ENCODE measurements at places on chromosomes 2 and 18.
A peak's percentile ranks its signal among the peaks of the same experiment; 100 is the strongest.

GRCh38 chr2:31467426-31467825 lies 52.9 kb upstream of the XDH start:
- DNase-seq, result no peak

DNA sequence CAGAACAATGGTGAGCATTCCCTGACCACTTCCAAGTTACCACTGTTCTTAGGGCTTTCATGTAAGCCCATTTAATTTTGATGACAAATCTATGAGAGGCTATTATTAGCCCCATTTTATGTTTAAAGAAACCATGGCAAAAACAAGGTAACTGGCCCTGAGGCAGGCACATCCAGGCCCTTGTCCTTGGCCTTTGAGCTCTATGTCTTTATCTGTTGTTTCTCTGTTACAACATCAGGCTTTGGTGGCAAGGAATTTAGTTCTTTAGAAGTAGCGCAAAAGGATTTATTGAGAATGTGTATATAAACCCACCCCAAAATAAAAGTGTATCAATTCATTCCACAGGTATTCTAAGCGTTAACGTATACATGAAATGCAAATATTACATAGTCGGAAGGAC lies 257.1 kb downstream of the HNMT start:
- no peak for DNase-seq

- DNase-seq, result no peak
These were observed 600.5 kb downstream of the CNTNAP5 start for GRCh38 chr2:124625561-124625960.

DNA sequence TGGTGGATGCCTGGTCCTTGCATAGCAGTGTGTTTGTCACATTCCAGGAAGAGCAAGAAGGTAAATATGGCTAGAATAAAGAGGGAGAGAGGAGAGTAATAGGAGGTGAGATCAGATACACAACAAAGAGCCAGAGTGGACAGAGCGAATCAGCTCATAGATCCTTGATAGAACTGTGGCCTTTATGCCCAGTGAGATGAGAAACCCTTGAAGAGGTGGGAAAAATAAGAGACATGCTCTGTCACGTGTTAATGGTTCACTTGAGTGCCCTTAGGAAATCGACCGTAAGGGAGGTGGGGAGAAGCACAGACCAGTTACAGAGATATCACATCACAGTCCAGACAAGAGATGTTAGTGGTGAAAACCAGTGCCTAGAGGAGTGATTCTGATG lies 84.7 kb upstream of the RAB27B start:
- no peak for DNase-seq

DNA sequence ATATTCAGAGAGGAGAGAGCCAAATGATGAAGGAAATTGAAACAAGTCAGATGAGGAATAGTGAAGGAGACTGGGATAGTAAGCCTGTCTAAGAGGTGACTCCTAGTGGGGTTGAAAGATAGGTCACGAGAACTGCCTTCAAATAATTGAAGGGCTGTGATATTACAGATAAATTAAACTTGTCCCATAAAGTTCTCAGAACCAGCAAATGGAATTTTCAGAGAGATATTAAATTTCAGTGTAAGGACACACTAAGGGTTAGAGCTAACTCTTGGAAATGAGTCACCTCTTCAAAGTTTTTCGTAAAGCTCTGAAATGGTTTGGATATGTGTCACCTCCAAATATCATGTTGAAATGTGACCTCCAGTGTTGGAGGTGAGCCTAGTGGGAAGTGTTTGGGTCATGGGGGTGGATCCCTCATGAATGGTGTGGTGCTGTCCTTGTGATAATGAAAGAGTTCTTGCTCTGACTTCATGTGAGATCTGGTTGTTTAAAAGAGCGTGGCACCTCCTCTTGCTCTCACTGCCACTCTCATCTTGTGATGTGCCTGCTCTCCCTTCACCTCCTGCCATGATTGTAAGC lies 87.3 kb downstream of the BABAM2 start:
- DNase-seq, result no peak

GRCh38 chr2:206521115-206521514 lies 77.8 kb downstream of the ADAM23 start:
- DNase-seq, result no peak

DNA sequence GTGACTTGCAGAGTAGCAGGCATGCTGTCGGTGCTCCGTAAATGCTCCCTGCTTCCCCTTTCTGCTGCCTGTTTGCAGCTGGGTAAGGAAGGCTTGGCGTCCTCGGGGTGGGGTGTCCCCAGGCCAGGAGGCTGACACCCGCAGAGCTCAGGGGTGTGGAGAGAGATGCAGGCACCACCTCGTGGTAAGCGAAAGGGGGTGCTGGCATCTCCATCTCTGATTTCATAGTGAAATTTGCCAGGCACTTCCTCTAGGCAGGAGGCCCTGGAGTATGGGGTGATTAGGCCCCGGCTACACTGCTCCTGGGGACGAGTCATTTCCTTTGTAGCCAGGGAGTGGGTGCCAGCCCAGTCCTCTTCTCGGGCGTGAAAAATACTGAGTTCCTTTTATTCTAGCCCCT lies 160.4 kb downstream of the KLHL29 start:
- DNase-seq, result no peak

DNA sequence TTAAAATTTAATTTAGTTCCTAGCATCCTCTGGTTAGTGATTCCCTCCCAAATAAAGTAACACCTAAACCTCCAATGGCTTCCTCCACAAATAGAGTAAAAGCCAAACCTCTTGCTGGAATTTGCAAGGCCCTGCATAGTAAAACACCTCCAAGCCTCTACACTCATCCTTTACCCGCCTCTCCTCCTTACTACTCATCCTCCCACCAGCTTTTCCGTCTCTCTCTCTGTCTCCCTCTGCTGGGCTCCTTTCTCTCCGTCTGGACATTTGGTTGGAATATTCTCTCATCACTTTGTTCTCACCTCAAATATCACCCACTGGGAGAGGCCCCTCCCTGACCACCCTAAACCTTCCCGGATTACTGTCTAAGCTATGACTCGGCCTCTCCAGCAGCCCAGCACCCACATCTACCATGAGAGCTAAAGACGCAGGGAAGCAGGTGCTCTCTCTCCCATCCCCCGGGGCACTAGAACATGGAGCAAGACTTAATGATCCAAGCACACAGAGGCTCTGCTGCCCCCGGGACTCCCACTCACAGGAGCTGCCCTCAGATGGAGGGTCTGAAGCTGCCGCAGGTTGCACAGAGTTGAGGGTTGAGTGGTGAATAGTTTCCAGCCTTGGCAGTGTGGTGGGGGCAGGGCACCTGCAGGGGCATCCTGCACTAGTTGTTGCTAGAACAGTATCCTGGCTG lies 167.2 kb downstream of the FBXO15 start:
- DNase-seq, result peak; percentile 23

DNA sequence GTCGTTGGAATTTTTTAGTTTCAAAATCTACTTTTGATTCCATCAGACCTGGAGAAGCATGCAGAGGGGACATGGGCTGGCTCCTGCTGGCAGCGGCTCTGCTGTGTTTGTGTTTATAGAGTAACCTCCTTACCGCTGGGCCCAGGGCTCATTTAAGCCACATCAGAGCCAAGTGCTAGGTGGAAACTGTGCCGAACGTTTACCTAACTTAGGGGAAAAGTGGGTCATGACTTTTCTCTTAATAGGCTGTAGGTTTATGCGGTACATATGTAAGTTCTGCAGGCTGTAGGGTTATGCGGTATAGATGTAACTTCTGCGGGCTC lies 17.7 kb downstream of the CNDP2 start:
- no peak for DNase-seq

- DNase-seq, result no peak
These were observed 32.0 kb downstream of the SFT2D3 start for GRCh38 chr2:127733113-127733815.

GRCh38 chr2:154466226-154466625 lies 232.3 kb upstream of the KCNJ3 start:
- no peak for DNase-seq

DNA sequence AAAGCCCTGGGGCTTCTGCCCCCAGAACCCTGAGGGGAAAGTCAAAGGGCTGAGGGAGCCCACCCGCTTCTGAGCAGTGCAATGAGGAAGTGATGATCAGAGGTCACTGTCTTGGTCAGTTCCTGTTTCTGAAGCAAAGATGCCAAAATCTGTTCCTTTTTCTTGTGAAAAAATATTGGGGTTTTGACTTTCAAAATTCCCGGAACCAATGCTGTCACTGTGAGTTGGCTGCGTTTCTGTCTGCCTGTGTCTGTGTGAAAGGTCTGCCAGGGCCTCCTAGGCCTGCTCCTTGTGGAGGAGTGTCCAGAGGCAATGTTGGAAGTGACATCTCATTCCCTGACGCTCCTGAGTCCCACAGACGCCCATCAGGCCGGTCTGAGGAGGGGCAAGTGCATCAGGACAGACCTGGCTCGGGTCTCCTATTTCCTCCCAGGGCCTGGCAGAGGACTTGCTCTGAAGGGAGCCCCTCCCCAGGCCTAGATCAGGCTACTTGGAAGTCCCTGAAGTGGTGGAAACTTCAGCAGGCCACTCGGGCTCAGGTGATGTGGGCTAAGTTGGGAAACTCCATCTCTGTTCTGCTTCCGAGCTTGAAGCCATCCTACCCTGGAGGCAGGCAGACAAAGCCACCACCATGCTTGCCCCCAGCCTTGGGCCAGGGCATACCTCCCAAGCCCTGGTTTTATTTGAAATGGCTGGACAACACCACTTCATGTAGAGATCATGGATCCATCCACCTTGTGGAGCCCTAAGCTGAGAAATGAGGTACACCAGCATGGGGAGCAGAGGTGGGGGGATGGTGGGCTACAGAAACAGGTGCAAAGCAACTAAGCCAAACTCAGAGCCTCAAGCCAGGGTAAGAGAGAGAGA lies 51.0 kb downstream of the PKDCC start:
- no peak for DNase-seq

GRCh38 chr2:169275696-169276444 lies 86.5 kb downstream of the LRP2 start:
- DNase-seq, result no peak

DNA sequence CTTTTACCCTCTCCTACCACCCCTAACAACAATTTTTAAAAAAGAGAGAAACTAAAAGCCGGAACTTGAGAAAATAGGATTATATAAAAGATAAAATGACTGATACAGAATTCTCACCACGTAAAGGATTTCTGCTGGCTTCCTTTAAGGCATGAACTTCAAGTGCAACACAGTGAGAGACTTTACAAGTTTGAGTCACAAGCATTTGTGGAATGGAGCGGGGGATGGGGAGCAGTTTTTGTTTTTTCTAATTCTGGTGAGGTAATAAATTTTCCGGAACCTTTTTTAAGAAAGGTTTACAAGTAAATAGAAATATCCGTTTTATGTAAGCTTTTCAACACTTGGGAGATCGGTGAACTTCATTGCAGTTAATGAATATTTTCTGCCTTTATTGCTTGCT lies 1.8 kb upstream of the CDH2 start:
- no peak for DNase-seq

DNA sequence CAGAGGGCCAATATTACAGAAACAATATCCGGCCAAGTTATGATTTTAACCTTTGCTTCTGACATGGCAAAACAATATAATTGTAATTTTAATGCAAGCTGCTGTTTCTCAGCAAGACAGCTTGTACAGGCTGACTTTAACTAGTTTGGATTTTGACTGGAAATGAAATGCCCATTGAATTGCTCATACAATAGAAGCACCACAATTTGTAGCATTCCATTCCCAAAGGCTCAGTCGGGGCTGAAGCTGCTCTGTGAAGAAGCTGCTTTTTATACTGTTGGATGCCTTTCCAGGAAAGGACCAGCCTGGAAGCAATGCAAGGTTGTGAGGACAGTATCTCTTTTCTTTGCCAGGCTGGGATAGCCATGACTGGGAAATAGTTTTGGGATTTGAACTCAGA lies 677.0 kb upstream of the FANCL start:
- DNase-seq, result no peak

GRCh38 chr18:23354625-23355024 lies 98.5 kb upstream of the RIOK3 start:
- no peak for DNase-seq
